ENCODE measurements at places on chromosomes 4 and X.

DNA sequence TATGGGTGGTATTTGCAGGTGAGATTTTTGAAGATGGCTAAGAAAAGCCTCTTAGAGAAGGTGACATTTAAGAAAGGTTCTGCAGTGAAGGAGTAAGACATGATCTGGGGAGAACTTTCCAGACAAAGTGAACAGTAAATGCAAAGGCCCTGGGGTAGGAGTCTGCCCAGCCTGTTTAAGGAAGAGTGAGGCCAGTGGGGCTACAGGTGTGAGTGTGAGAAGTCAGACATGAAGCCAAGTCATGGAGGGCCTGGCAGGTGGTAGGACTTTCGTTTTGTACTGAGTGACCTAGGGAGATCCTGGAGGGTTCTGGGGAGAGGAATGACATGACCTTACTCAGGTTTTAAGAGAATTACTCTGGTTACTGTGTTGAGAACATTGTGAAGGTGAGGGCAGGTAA, 21.5 kb downstream of the COQ2 start:
- DNase-seq = no peak

- DNase-seq = no peak
These were observed 55.3 kb upstream of the ZFP42 start for GRCh38 chr4:187940299-187940698.

DNA sequence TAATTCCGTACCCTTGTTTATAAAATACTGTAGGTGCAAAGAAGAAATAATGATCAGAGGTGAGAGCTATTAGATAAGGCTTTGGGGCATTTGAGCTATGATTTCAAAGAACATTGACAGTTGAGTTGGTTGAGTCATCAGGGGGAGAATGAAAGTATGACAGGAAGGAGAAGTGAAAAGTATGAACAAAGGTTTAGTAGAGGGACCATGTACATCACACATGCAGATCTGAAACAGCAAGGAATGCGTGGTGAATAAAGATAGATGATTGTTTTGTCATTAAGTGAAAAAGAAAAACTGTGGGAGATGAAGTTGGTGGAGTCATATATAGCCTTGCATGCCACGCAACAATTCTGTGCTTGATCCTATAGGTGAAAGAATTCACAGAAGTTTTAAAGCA, 163.1 kb downstream of the ARAP2 start:
- no peak for DNase-seq

- DNase-seq = no peak
These were observed 85.3 kb upstream of the LIMCH1 start for GRCh38 chr4:41452484-41453225.

DNA sequence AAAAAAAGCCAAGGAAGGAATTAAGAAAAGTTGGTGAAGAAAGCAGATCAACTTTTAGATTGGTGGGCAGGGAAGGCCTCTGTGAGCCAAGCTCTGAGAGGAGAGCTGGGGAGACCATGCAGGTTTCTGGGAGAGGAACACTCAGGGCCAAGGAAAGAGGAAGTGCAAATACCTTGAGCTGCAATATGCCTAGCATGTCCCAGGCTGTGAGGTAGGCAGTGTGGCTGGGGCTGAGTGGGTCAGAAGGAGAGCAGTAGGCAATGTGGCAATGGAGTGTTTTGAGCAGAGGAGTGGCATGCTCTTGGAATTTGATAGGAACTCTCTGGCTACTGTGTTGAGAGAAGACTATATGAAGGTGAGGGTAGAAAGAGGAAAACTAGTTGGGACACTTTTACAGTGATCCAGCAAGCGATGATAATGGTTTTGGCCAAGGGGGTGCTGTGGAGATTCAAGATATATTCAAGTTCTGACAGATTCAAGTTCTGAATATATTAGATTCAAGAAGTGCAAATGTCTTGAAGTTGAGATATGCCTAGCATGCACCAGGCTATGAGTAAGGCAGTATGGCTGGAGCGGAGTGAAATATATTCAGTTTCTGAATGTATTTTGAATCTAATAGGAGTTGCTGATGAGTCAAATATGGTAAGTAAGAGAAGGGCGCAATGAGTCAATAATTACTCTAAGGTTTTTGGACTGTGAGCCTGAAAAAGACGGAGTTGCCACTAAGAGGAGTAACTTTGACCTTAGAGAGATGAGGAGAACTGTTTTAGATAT, 172.5 kb downstream of the CAMK2D start:
- no peak for DNase-seq

GRCh38 chr4:7153711-7154110, 38.6 kb upstream of the SORCS2 start:
- no peak for DNase-seq

All from AG20443 (cell line).